ENCODE measurements at places on chromosomes 6 and 20.

DNA sequence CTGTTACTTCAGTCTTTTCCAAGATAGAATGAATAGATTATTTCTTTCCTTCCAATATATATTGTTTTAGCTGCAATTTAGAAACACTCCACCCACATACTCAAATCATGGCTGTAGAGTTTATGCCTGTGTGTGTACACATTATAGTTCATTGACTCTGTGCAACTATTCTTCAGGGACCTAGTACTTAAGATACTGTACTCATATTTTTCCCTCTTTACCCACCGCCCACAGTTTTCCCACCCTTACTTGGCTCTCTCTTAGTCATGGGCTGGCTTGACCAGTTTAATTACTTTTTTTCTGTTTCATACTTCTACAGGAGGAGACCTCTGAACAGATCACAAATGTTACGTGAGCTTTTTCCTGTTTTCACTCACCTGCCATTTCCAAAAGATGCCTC lies 30.4 kb downstream of the C6orf89 start:
- no peak for DNase-seq

- no peak for DNase-seq
Observed at GRCh38 chr6:6469074-6469473, 119.4 kb upstream of the LY86 start.

DNA sequence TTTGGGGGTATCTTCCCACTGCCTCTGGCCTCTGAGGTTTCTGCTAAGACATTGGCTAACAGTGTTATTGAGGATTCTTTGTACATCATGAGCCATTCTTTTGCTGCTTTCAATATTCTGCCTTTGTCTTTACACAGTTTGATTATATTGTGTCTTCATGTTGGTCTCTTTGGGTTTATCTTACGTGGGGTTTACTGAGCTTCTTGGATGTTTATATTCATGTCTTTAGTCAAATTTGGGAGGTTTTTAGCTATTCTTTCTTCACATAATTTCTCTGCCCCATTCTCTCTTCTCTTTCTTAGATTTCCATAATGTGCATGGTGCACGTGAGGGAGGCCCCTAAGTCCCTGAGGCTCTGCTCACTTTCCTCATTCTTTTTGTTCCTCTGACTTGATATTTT lies 7.6 kb downstream of the ENTPD6 start:
- no peak for DNase-seq

DNA sequence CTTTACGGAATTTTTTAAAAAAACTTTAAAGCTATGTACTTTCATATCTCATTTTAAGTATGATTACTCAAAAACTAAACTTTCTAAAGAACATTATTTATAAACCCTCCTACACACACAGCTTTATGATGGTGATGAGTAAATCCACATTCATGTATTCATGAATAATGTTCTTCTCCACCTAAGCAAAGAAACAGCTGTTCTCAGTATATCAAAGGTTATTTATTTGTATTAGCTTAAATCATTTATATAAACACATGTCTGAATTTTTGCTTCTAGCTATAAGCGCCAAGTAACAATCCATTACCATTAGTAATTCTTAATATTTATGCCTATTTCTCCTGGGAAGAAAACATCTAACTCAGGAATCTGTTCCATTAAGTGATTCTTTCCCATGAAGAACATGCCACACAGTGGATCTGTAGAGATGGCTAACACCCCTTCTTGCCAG lies 63.3 kb downstream of the SMLR1 start:
- no peak for DNase-seq

DNA sequence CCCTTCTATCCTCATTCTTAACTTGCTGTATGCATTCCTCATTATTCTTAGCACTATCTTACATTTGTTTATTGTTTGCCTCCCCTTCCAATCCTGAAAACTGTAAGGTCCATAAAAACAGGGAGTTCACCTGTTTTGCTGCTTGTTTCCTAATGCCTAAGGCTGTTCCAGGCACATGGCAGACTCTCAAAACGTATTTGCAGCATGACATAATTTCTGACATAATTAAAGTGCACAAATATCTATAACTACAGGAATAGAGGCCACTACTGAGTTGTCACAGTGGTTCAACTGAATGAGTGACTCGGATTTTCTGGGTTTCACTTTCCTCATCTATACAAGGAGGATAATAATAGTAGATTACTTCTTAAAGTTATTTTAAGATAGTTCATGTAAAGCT lies 83.0 kb downstream of the HFE start:
- DNase-seq, result no peak

- no peak for DNase-seq
Observed at GRCh38 chr6:134093007-134093573, 40.7 kb upstream of the SLC2A12 start.

GRCh38 chr6:35678021-35678654 lies 10.6 kb downstream of the FKBP5 start:
- DNase-seq, result no peak

- no peak for DNase-seq
Observed at GRCh38 chr20:13841206-13841605, 56.4 kb downstream of the NDUFAF5 start.

GRCh38 chr20:23079016-23079351 lies 7.1 kb downstream of the CD93 start:
- DNase-seq, result no peak

DNA sequence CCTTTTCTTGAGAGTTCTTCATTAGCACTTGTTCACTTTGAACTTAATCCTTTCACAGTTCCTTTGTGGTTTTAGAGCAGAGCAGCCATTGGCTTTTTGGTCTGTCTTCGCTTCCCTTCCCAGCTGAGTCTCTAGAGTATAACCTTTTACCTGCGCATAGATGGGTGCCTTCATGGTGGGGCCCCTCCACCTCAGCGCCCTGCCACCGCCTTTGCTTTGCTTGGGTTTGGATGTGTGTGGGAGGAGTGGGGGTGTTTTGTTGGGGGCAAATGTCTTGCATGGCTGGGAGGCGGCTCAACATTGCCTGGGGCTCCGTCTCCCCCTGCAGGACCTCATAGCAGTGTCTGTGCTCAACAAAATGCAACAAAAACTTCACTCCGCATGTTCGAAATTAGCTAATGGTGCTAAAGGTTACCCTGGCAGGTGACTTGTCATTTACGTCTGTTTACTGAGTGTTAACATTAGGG lies 11.9 kb downstream of the PYGB start:
- DNase-seq, result no peak

DNA sequence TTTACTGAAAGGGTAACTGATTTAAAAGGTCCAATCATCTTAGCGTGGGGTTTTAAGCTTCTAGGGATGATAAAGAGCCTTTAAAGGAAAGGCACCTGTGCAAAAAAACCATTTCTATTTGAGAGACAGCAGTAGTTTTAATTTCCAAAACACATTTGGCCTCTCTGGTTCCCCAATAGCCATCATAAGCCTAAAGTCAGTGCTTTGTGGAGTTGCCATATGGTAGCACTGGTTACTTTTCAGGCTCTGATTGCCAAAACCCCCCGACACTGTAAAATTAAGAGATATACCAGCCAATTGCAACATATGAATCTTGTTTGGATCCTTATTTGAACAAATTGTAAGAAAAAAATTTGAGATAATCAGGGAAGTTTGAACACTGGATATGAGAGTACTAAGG lies 44.6 kb downstream of the TP53INP2 start:
- no peak for DNase-seq

DNA sequence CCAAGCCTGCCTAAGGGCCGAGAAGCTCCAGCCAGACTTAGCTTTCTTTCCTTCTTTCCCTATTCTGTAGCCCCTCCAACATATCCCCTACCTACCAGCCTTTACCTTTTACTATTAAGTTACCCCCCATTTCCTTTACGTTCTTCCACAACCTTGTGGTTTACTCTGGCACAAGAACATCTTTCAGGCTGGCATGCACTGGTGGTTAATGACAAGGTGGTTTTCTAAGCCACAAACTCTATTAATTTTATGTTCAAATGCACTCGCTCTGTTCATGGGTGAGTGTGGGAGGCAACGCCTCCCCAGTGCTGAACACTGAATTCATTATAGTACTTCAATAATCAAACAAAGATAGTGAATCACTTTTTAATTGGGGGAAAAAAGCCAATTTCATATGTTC lies 64.4 kb downstream of the TRERF1 start:
- DNase-seq, result no peak

- DNase-seq, result peak; percentile 25
Observed at GRCh38 chr6:129141499-129141898, 258.6 kb downstream of the LAMA2 start.

- peak; percentile 92 for DNase-seq
Observed at GRCh38 chr6:71288228-71289038, at the start of gene OGFRL1. OGFRL1 (plus strand) TSS chr6:71288811; CDS start chr6:71288937, 126 bp downstream.

GRCh38 chr6:149478631-149479314 lies 6.0 kb downstream of the ZC3H12D start:
- DNase-seq, result no peak

DNA sequence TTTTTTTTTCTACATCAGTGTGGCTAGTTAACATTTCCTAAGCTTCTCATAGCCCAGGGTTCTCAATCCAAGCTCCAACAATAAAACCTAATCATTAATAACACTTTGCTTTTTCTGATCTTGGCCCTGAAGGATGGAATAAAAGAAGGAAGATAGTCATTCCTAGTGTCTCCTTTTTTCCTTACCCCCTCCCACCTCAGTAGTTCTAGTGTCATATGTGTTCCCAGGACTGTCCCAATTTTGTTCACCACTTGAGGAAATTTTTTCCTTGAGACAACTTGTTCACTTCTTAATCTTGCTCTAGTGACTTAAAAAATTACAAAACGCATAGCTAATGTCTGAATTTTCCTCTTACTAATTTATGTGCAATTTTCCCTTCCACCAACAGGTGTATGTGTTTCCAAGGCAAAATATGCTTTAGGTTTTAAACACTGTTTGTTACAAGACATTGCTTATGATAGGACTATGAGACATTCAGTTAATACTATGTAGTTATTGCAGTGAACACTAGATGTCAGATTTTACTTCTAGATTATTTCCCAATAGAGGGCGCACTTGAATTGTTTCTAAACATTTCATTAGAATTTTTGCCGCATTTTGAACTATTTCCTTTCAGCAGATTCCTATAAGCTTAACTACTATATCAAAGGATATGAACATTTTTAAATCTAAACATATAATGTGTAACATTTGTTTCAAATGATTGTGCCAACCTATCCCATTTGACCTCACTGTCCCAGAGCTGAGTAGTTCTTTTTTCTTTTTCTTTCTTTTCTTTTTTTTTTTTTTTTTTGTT lies 18.5 kb upstream of the C6orf141 start:
- DNase-seq, result peak; percentile 59

GRCh38 chr6:33895296-33895695 lies 91.5 kb upstream of the MLN start:
- DNase-seq, result no peak

DNA sequence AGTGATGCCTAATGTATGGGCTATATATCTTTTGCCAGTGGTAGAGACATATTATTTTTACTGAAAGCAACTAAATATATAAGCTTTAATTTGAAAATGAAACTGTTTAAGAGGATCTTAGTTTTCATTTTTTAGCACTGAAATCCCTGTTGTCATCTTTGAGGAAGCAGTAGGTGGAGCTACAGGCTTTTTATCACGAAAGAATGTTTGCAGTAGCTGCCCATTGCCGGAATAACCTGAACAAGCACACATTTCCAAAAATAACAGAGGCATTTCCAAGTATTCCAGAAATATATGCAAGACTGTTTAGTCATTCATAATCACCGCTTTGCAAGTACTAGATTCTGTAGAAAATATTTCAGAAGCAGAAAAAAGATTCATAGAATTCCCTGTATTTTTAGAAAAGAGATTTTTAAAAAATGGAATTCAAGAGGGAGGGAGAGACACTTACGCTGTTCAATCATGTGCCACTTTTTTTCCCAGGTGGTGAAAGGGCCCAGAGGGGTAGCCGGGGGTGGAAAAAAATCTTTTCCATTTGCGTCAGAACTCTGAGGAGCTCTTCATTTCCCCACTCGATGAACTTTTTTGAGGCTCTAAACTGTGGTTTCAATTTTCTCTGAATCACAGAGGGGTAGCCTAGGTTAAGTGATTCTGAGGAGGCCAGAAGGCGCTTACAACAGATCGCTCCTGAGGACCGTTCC lies 142.5 kb upstream of the FERMT1 start:
- peak; percentile 48 for DNase-seq

Data from AG08395 (cell line).